ENCODE measurements at places on chromosomes 7 and 10. TPM values are rescaled to one million over a fixed set of nuclear protein-coding genes. Genes with fewer than 3 reads are reported as not detected.

- DNase-seq, result no peak
Observed at GRCh38 chr10:28514648-28515047, 18.3 kb upstream of the WAC start.

DNA sequence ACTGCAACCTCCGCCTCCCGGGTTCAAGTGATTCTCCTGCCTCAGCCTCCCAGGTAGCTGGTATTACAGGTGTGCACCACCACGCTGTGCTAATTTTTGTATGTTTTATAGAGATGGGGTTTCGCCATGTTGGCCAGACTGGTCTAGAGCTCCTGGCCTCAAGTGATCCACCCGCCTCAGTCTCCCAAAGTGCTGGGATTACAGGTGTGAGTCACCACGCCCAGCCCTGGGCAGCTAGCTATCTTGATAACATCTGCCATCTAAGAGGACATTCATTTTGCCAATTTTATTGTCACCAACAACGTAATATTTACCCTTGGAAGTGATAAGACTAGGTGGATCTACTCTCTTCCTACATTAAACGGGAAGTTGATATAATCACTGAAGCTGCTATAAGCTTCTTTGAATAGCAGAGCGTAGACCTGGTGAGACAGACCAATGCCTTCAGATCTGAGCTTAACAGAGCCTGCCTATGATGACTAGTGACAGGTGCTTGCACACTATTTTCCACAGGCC lies 39.7 kb upstream of the SLC35B4 start:
- DNase-seq, result no peak

GRCh38 chr7:147885869-147886268 lies 704.7 kb upstream of the C7orf33 start:
- no peak for DNase-seq

- no peak for DNase-seq
Observed at GRCh38 chr10:113067501-113067900, 117.5 kb downstream of the TCF7L2 start.

DNA sequence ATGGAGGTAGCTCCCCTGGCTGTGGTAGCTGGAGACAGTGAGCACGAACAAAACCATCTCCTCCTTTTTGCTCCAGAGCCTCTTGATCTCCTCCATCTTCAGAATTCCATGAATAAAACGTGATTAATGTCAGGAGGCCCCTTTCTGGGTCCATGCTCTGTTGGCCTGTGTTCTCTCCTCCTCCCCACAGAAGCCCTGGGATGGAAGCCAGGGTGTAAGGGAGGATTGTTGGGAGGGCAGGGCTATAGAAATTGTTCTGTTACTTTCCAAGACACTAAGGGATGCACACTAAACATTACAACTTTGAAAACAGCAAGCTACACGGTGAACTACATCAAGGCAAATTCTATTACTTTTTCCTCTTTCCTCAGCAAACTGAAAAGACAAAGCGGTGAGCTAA lies 96.3 kb downstream of the RNF216 start:
- DNase-seq, result no peak

GRCh38 chr7:55439627-55440026 lies 74.5 kb downstream of the LANCL2 start:
- no peak for DNase-seq

GRCh38 chr10:77889277-77889903 lies 37.2 kb downstream of the DLG5 start:
- DNase-seq, result no peak

GRCh38 chr10:93267521-93267920 lies 193.8 kb downstream of the CYP26A1 start:
- no peak for DNase-seq

- DNase-seq, result no peak
Observed at GRCh38 chr10:16626697-16627096, 105.0 kb upstream of the C1QL3 start.

DNA sequence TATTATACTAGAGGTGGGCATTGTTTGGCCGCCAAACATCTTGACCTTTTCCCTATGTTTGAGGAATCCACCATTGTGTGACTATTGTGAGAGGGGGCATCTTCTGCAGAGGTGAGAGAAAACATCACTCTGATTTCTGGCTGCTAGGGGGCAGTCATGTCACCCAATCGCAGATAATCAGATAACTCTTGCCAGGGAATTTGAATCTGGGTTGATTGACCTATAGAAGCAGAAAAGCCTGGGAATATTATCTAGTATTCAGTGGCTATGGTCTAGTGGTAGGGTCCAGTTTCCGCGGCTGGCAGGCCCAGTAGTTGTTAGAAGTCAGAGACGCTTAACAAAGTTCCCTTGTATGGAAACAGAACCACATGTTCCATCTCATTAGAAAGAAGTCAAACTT lies 808.5 kb downstream of the PHTF2 start:
- DNase-seq, result no peak

DNA sequence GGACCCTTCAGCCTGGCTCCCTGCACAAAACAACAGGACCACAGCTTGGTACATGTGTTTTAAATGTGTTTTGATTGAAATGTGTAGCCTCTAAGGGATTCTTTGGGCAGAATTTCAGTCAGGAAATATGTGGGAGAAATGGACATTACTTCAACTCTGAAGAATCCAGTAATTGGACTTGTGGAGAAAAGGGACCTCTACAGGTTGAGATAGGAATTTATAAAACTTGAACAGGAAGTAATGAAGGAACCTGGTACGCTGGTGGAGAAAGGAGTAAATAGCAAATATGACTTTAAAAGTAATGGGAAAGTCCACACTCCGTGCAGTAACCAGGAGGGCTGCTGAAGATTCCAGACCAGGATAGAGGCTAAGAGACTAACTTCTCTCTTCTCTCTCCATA lies 220.5 kb downstream of the LHFPL3 start:
- DNase-seq, result no peak

DNA sequence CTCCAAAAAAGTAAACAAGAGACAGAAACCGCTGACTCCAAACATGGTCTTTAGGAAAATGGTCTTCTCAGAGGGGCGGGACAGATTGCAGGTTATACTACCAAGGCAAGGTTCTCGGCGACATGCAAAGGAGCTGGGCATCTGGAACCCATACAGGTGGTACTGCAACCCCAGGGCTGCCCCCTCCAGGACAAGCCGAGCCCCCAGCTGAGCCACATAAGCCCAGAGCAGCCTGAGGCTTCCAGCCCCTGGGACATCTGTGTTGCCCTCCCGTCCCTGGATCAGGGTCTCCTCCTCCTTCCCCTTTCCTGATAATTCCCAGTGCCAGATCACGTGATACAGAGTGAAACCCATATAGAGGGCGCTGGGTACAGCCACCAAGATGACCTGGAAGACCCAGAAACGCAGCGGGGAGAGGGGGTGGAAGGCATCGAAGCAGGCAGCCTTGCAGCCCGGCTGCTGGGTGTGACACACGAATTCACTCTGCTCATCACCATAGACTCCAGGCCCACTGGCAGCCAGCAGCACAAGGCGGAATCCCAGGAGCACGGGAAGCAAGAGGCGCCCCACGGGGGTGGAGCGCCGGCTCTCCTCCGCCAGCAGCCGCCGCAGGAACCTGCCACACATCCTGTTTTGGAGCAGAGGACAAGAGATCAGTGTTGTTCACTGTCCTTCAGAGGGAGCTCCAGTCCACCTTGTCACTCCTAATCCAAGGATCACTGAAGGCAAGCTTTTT lies at the start of gene GJC3:
GJC3 (minus strand) TSS at position 627 of the 736 bp plus-strand sequence; CDS start at position 627, 0 bp downstream.
- DNase-seq, result peak; percentile 27

- no peak for DNase-seq
Observed at GRCh38 chr7:12490940-12491339, 79.6 kb upstream of the SCIN start.

The IMMP2L gene
- 9.6 TPM for total RNA-seq

The TMEM184A gene
- not detected for total RNA-seq

The C10orf90 gene
- not detected for total RNA-seq

The ZNF365 gene
- 0.04 TPM for total RNA-seq

The LRRC17 gene
- 12.7 TPM for total RNA-seq

The PMPCB gene
- 56.0 TPM for total RNA-seq

The KIAA1549 gene
- 1.9 TPM for total RNA-seq

The CCDC3 gene
- total RNA-seq, result 0.66 TPM

The ADAMTS14 gene
- under 0.01 TPM for total RNA-seq

The GRID2IP gene
- 0.04 TPM for total RNA-seq
